Non-pigmented ciliary epithelial cell (primary cell): ENCODE measurements at places on chromosomes 11 and 22.

DNA sequence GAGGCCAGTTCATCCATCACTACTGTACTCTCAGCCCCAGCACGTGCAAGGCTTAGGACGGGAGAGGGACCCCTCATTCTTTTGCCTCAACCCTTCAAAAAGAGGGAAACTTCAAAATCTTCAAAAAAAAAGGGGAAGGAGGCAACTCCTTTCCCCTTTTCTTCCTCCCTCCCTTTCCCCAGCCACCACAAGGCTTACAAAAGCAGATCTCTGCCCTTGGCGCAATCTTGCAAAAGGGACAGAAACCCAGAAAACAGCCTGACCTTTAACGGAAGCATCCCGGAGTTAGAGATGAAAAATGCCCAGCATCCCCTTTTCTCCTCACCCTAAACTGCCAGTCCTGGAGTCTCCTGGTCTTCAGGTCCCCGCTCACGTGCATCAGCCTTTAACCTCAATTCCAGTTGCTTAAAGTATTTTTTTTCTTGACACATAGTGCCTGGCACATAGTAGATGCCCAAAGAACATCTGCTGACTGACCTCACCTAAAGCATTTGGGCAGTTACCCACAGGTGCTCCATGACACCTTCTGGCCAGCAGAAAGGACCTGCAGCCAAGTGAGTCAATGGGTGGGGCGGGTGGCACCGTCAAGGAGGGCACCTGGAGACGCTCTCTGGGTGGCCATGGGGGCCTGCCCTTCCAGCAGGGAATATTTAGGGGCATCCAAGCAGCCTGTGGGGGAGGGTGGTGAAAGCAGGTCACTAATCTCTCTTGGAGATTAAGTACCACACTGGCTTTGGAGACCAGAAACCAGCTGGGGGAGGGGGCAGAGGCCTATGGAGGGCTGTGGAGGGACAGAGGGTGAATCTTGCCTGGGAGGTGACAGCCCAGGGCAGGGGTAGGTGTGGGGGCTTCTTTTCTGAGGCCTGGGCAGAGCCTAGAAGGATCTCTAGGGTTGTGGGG lies 16.3 kb downstream of the NECTIN1 start:
- no peak for DNase-seq

DNA sequence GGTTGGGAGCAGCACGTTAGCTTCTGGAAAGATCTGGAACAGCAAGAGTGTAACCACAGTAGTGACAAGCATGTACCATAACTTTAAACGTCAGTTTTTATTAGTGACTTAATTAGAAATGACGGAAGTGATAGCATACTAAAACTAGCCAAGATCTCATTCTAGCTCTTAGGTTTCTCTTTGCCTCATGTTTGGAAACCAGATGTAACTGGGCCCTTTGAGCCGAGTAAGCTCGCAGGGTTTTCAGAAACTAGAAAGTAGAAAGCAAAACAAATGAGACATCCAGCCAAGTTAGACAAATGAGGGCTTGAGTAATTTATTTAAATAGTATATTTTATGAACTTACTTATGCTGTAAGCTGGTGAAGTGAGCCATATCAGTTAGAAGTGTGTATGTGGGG lies 40.2 kb upstream of the SLC5A12 start:
- no peak for DNase-seq

DNA sequence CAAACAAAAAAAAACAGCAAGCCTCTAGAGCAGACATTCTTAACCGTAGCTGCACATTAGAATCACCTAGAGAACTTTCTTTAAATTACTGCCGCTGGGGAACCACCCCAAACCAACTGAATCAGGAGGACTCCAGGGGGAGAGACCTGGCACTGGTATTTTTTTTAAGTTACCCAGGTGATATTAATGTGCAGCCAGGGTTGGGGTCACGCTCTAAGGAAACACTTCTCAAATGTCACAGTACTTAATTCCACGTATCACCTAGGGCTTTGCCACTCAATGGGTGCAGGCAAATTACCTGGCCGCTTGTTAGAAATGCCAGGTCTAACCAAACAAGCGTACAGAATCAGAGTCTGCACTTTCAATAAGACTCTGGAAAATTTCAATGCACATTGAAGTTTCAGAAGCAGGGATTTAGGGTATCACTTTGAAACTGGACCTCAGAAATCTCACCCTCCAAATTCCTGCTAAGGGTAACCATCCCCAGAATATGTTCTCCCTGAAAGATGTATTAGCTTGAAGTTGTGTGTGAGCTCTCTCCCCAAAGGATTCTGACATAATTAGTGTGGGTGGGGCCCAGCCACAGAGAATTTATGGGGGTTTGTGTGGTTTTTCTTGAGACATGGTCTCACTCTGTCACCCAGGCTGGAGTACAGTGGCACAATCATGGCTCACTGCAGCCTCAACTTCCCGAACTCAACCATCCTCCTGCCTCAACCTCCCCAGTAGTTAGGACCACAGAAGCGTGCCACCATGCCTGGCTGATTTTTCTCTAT lies 12.7 kb upstream of the ISX start:
- DNase-seq = no peak

DNA sequence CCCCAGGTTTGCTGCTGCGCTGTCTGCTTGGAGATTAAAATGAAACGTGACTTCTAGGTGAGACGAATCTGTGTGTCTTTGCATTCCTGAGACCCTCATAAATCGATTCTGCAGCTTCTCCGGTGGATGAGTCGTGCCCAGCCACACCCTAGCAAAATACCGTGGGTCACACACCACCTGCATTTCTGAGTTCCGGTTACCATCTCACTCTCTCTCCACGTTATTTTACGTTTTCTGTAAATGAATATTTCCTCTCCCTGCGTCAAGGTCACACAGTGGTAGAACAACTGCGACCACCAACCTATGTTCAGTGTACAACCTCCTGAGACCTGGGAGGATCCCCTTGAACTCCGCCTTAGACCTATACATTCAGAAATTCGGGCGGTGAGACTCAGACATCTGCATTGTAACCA lies 1.1 kb downstream of the YWHAH start:
- DNase-seq = no peak

DNA sequence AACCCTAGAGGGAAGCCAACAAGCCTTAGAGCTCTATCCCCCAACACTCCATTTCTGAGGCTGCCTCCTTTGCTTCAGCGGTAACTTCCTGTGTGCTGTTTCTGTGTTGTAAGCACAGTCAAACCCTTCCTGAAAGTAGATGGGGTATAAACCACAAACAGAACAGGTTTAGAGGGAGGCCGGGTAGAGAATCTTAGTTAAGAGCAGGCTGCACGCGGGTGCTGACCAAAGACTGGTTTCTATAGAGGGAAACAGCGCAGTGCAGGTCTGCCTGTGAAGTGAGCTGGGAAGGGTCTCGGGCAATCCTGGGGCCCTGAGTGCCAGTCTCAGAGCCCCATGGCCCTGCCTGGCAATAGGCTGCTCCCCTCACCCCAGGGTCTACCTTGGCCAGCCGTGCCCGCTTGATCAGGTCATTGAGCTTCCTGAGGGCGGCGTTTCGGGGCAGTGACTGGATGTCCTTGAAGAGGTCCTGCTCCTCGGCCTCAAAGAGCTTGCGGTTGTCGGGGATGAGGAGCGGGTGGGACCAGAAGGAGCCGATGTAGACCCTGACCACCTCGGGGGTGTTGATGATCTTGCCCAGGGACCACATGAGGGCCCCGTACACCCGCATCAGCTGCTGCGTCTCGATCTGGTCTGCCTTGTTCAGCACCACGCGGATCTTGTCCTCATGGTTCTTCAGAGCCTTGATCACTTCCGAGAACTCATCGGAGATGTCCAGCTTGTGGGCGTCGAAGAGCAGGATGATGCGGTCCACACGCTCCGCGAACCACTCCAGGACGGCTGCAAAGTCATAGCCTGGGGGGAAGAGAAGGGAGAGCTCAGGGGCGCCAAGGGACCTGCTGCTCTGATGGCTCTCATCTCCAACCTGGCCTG lies 15.3 kb upstream of the CDC42BPG start:
- DNase-seq = no peak
